ENCODE measurements at places on chromosomes 5 and 9.

- no peak for DNase-seq
These were observed 149.7 kb downstream of the TRPM3 start for GRCh38 chr9:70971723-70972122.

GRCh38 chr9:30677221-30677620, 1707.2 kb upstream of the ACO1 start:
- no peak for DNase-seq

- DNase-seq = no peak
These were observed 25.0 kb downstream of the ARPC5L start for GRCh38 chr9:124886866-124887492.

DNA sequence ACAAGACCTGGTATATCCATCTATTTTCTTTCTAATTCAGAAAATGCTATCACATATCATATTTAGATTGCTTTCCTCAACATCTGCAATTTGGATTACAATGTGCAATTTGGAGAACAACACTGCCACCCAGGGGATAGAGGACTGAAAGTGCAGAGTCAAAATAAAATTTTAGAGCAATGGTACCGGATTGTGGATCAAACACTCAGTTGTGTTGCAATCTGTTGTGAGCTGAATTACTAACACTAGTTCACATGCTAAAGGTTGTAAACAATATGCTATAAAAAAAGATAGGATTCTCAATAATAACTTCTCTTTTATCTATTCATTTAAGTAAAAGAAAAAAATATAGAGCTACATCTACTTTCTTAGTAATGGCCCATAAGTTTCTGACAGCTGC, 11.9 kb upstream of the SRFBP1 start:
- no peak for DNase-seq

Data from CD8-positive, alpha-beta T cell (primary cell).